Occipital lobe (tissue), 3 donors: ENCODE measurements at places on chromosomes 5 and 9.

DNA sequence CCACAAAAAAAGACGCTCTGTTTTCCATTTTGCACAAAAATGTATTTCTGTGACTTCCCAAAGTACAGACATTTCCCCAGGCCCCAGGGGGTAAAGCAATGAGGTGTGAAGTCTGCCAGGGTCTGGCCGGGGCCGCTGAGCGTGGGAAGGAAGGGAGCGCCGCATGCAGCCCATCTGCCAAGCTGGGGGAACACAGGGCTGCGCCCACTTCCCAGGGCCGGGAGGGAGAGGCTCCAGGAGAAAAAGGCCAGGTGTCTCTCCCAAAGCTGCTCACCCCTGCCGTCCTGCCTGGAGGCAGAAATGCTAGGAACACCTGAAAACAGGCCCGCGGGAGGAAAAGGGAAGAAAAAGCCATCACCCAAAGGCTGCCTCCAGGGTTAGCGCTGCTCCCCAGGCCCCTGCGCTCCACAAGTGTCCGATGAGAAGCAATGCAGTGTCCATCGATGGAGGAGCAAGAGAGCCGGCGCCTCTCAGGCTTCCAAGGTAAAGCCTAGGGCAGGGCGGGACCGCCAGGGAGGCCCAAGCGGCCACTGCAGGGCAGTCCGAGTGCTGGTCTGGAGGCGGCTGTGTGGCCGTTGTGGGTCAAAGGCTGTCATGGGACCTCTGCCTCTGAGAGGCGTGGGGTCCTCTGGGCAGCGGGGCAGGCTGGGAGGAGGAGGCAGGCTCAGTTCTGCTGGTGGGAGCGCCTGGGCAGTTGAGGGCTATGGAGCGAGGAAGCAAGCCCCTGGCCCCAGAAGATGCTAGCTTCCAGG lies 6.0 kb upstream of the ZDHHC12 start:
- no peak for DNase-seq

GRCh38 chr5:77347435-77348098 lies 137.1 kb downstream of the PDE8B start:
- no peak for DNase-seq

DNA sequence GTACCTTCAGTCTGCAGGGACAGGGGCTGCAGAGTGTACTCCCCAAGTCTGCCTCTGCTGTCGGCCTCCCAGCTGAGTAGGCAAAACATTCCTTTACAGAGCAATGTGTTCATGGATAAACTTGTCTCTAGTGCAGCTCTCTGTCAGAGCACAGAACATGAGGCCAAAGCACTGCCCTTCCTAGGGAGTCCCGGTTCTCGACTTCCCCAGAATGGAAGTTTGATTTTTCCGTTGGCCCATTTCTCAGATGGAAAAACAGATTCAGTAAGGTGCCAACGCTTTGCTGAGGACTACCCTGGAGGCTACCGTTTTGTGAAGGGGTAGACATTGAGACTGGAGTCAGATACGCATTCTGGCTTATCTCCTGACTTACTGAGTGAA lies 422 bp upstream of the TRIM32 start:
- no peak for DNase-seq

- DNase-seq = no peak
Observed at GRCh38 chr9:20513126-20513913, 109.0 kb downstream of the MLLT3 start.

- no peak for DNase-seq
Observed at GRCh38 chr5:15914638-15915037, 265.0 kb downstream of the MARCHF11 start.

- no peak for DNase-seq
Observed at GRCh38 chr5:173743641-173744343, 127.3 kb upstream of the BOD1 start.

DNA sequence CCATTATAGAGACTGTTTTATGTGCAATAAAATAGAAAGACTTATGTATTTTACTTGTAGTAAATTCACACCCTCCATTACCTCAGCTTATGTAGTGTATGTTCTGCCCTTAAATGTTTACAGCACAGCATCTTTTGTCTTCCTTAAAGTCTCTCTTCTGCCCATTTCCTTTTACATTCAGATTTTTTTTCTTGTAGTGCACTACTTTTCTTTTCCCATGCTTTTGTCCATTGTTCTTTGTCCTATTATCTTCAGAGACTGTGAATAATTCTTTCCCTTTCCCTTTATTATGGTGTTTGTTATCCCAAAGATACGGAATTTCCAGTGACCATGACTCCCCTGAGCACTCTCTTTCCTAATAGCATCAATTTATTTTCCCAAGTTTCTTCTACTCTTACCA lies 66.1 kb upstream of the TYRP1 start:
- no peak for DNase-seq

DNA sequence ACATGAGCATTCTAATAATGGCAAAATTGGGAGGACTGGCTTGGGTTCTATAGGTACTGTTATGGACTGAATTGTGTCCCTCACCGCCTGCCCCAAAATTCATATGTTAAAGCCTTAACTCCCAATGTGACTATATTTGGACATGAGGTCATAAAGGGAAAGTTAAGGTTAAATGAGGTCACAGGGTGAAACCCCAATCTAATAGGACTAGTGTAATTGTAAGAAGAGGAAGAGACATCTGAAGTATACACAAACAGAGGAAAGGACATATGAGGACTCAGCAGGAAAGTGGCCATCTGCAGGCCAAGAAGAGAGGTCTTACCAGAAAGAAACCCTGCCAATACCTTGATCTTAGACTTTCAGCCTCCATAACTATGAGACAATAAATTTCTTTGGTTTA lies 23.1 kb downstream of the RNF180 start:
- no peak for DNase-seq

DNA sequence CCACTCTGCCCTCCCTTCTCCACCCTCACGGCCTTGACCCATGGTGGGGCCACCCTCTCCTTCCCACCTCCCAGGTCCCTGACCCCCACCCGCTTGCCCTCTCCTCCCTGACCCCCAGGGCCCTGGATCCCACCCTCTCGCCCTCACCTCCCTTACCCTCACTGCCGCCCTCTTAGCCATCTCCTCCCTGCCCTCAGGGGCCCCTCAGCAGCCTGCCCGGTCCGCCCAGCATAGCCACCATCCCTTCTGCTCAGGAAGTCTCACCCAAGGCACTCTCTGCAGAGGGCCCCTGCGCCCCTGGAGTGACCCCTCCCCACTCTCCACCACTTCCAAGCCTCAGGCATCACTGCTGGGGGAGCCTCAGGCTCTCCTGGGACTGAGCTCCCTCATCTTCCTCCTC lies 66.3 kb downstream of the MRPL36 start:
- no peak for DNase-seq

GRCh38 chr5:165393839-165394238 lies 1888.4 kb downstream of the MAT2B start:
- DNase-seq = no peak

- no peak for DNase-seq
Observed at GRCh38 chr9:111198936-111199335, 131.1 kb downstream of the OR2K2 start.

- no peak for DNase-seq
Observed at GRCh38 chr5:109404428-109404960, 5.3 kb downstream of the PJA2 start.

DNA sequence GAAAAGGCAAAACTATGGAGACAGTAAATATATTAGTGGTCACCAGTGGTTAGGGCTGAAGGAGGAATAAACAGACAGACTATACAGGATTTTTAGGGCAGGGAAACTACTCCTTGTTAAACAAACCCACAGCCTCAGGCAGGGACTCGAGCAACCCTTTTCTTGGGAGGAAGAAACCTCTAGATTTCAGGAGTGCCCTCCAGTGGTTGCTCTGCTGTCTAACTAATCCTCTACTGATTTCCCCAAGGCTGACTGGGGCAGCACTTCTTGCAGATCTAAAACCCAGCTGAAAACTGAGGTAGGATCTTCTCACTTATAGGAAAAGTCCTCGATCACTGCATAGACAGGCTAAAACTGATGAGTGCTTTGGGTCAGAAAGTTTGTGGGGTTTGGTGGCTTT lies 176.8 kb downstream of the ISOC1 start:
- no peak for DNase-seq

DNA sequence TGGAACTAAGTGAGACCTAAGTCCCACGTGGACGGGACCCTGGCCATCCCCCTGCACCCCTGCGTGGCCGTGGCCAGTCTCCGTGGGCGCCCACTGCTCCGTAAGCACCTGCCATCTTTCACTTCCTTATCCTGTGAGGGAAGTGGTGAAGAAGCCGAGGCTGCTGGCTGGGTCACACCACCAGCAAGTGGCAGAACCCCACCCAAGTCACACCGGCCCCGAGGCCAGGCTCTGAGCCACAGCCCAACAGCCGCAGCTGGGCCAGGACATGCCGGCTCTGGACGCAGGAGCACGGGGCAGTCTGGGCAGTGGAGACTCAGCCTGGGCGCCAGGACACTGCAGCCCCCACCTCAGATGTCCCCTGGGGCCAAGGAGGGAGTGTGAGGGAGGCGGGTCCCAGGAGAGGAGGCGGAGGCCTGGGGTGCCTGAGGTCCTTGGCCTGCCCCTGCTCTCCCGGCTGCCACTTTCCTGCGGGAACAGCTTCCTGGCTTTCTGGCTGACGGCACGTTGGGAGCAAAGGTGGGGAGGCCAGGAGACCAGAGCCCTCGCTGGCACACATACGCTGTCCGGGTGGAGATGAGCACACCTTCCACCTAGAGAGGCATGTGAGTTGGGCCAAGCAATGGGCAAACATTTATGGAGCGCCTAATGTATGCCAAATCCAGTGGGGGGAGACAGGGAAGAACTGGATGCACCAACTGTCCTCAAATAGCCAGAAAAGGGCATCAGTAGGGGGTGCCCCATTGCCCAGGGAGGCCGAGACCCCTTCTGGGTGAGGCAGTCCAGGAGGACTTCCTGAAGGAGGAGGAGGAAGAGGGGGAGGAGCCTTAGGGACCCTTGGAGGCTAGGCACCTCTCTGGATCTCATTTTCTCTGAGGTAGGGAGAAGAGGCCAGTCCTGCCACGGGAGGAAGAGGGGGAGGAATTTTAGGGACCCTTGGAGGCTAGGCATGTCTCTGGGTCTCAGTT lies 43.9 kb upstream of the EGFL7 start:
- DNase-seq = no peak

DNA sequence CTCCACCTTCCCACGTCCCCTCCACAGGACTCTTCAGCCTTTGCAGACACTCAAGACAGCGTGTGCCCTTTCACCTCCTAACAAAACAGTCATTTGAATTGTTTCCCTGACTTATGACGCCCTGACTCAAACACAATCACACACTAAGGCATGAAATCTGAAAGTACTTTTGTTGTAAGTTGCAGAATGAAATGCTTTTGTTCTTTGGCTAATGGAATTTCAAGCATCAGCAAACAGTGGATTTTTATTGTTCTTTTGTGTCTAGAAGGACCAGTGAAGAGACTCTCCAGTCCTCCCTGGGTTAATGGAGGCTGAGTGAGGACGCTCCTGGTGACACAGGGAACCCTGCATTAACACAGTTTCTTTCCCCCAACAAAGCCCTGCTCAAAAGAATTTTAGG lies 380.1 kb downstream of the CTNND2 start:
- no peak for DNase-seq

- DNase-seq = no peak
Observed at GRCh38 chr5:1885868-1886845, 3.4 kb upstream of the IRX4 start.

GRCh38 chr5:39946356-39947045 lies 521.7 kb upstream of the DAB2 start:
- DNase-seq = no peak
